ENCODE measurements at places on chromosomes 7 and 10.

DNA sequence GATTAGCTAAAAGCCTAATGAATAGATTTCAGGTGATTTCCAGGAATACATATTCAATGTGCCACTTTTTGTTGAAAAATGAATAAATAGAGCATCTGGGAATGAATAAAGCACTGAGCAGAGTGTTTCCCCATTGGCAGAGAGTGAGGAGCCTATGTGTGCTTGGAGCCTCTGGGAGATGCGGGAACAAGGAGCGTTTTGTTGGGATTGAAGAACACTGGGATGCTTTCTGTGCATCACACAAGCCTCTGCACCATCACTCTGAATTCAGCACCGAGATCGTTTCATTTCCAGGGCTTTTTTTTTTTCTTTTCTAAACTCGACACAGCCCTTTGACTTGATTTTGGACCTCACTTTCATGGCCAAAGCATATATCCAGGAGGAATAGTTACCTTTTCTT lies 111.4 kb downstream of the BAMBI start:
- no peak for DNase-seq

DNA sequence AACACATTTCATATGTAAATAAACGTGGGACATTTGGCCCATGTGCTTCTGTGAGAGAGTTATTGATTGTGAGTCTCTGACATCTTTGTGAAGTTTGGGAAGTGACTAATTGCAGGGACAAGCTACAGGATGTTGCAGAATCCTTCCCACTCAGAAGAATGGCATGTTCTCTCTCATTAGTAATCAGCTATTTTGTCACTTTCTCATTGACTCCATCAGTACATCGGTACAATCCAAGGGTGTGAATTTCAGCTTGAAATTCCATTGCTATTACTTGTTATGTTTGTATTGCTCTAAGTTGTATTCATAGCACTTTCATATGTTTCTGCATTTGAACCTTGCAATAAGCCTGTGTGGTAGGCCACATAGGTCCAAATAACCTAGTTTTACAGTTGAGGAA lies 100.0 kb upstream of the KCNMA1 start:
- DNase-seq: no peak

- DNase-seq: no peak
Observed at GRCh38 chr10:27241010-27241651, 534 bp upstream of the ACBD5 start.

DNA sequence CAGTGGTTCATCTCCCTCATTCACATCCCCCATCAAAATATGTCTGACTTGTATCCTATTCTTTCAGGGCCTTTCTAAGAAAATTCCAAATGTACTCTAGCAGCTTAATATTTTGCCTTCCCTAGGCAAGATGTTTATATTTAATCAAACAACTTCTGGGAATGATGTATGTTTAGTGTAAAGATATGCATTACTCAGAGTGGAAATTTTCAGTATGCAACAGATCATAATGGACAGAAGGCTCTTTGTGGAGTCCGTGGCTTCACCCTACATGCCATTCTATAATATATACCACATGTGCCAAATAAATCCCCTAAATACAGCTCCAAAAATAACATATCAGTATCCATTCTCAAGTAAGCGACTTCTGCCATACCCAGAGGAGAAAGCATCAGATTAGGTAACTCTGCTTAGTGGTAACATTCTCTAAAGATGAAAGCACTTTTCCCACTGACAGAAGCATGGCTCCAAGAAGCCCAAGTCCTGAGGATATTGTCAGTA lies 316.6 kb downstream of the KCNMA1 start:
- DNase-seq: no peak

DNA sequence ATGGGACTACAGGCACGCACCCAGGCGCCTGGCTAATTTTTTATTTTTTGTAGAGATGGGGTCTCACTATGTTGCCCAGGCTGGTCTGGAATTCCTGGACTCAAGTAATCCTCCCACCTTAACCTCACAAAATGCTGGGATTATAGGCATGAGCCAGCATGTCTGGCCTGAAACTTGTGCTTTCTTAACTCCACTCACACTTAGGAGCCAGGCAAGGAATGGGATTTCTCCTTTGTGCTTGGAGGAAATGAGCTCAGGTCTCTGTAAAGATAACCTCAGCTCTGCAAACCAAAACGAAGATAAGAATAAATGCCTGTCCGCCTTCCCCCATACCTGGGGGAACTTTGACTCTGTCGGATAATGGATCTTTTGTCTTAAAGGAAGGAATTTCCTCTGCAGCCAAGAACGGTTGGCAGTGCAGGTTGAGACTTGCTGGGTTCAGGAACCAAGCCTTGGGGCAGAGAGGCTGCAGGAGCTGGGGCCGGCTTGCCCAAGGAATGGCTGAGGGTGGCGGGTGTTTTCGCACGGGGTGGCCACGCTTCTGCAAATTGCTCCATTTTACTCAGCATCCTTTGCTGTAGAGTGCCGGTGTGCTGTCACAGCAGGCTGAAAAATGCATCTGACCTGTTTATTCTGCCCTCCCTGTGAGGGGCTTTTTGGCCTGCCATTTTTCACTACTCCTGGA lies 174.2 kb downstream of the KIAA1217 start:
- no peak for DNase-seq

GRCh38 chr7:105098863-105099515 lies 85.0 kb downstream of the KMT2E start:
- DNase-seq: peak; percentile 21

DNA sequence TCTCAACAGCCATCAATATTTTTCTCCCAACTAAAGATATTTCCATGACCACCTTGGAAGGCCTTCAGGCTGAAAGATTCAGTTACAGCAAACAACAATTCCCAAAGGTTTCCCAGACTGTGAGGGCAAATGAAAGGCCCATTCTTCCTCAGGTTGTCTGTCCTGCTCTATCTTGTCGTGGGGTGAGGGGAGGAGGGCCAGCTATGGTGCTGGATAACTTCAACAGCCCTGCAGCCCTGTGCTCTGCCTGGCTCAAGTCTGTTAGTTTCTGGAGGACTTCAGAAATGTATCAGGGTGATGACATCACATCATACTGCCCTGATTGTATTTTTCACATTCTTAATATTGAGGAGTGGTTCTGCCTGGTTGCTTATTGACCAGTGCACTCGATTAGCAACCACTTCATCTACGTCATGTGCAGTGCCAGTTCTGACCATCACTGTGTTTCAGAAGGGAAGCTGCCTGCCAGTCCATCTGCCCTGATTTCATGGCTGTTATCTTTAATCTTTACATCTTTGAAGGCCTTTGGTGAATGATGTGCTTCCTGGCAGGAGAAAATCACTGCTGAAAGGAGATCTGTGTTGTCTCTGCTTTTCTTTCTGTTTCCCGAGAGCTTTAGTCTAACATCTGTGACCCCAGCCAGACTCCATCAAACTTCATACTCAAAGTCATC lies 135.5 kb downstream of the NRF1 start:
- DNase-seq: no peak

DNA sequence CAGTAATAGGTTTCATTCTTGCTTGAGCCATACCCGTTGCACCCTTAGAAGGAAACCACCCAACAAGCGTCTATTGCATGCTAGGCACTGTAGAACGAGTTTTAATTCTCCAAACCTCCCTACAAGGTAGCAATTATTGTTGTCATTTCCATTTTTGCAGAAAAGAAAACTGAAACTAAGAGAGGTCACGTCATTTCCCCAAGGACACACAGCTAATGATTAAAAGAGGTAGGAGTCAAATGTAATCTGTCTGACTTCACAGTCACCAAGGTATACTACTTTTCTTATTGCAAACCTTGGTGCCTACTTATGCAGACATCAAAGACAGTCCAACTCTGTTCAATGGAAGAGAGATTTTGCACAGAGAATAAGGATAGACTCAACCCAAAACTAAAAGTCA lies 49.1 kb upstream of the C1QL3 start:
- peak; percentile 47 for DNase-seq

GRCh38 chr7:127514499-127514898 lies 70.9 kb downstream of the GCC1 start:
- DNase-seq: no peak

- DNase-seq: no peak
Observed at GRCh38 chr10:101952191-101952590, 103.8 kb downstream of the ARMH3 start.

GRCh38 chr7:37181550-37181932 lies 267.1 kb downstream of the ELMO1 start:
- DNase-seq: no peak
